Aortic smooth muscle cell (primary cell): ENCODE measurements at places on chromosomes 1 and 21. TPM values are rescaled to one million over a fixed set of nuclear protein-coding genes. Genes with fewer than 3 reads are reported as not detected.

Gene KPRP
- total RNA-seq: not detected in 2 replicates

Gene BEND5
- 0.12 TPM in 1 of 2 replicates, not detected in the other for total RNA-seq

Gene TIMM17A
- total RNA-seq: 76.7 and 79.5 TPM in 2 replicates

Gene PTPN22
- total RNA-seq: 0.50 and 1.1 TPM in 2 replicates

Gene MUL1
- total RNA-seq: 21.5 and 24.7 TPM in 2 replicates

Gene NBPF1
- 36.1 and 42.5 TPM in 2 replicates for total RNA-seq

Gene LZIC
- 21.3 and 27.4 TPM in 2 replicates for total RNA-seq

Gene CFHR3
- 0.06 TPM in 1 of 2 replicates, not detected in the other for total RNA-seq

Gene LRRC8B
- total RNA-seq: 0.75 and 2.1 TPM in 2 replicates

Gene THEMIS2
- total RNA-seq: 2.9 and 3.3 TPM in 2 replicates

Gene HCN3
- total RNA-seq: 0.87 and 1.1 TPM in 2 replicates

Gene CDK18
- total RNA-seq: 0.26 and 0.31 TPM in 2 replicates

Gene CELA2A
- total RNA-seq: not detected in 2 replicates

Gene S100A9
- total RNA-seq: 0.19 TPM in 1 of 2 replicates, not detected in the other

Gene MASP2
- under 0.01 and 0.06 TPM in 2 replicates for total RNA-seq

Gene HUNK
- total RNA-seq: under 0.01 TPM in 2 replicates

Gene CNR2
- not detected in 2 replicates for total RNA-seq
